ENCODE measurements at places on chromosomes 6 and 20.

GRCh38 chr6:140101818-140102217 is 727.4 kb upstream of the CITED2 start:
- DNase-seq: no peak

DNA sequence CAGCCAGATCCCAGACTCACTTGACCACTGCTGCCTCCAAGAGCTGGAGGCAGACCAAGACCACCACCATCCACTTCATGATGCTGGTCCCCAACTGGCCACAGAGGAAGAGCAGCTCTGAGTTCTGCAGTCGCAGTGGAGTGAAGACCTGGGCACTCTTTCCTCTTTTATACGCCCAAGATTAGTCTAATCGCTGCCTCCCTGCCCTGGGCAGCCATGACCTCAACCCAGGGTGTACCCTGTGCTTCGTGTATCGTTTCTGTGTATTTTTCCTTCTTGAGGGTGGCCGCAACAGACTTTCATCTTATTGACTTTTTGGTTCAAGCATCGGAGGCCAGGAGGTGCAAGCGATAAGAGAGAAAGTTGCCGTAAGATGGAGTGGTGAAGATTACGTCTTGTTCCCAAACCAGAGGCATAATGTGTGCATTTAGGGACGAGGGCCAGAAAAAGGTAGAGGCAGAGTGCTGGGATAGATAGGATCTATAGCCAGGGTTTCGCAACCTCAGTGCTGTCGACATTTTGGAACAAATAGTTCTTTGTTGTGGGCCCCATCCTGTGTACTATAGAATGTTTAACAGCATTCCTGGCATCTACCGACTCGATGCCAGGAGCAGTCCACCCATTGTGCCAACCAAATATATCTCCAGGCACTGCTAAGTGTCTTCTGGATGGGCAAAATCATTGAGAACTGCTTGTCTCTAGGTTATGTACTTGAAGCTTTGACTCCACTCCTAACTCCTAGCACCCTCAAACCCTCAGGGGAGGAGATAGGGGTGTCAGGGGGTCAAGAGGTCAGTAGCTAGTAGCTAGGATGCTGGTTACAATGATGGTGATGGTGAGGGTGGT is at the start of gene PGC:
Gene PGC, minus strand, starts transcription at position 142 of the 846 bp plus-strand sequence. Its CDS starts 63 bp downstream, at position 79.
- no peak for DNase-seq

DNA sequence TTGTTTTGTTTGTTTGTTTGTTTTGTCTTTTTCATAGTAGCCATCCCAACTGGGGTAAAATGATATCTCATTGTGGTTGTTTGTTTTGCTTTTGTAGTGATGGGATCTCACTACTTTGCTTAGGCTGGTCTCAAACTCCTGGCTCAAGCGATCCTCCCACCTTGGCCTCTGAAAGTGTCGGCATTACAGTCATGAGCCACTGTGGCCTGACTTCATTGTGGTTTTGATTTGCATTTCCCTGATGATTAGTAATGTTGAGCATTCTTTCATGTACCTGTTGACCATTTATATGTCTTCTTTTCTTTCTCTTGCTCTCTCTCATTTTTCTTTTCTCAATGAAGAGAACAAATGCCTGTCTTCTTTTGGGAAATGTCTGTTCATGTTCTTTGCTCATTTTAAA is 30.8 kb upstream of the HLA-DOA start:
- no peak for DNase-seq

GRCh38 chr6:144718431-144718830 is 433.3 kb downstream of the UTRN start:
- no peak for DNase-seq

DNA sequence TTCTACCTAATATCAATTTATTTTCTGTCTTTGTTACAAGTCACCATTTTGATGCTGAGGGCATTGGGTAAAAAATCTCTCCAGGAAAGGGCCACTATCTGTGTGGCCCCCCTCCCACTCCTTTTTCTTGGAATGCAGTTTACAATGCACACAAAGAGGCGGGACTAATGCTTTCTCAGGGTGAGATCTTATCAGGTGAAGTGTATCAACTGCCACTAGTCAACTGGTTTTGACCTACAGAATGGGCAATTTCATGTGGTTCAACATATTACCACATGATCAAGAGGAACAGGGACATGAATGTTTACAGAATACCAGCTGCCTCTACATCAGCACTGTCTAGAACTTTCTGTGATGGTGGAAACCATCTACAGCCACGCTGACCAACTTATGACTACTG is 3.7 kb downstream of the RRBP1 start:
- no peak for DNase-seq

DNA sequence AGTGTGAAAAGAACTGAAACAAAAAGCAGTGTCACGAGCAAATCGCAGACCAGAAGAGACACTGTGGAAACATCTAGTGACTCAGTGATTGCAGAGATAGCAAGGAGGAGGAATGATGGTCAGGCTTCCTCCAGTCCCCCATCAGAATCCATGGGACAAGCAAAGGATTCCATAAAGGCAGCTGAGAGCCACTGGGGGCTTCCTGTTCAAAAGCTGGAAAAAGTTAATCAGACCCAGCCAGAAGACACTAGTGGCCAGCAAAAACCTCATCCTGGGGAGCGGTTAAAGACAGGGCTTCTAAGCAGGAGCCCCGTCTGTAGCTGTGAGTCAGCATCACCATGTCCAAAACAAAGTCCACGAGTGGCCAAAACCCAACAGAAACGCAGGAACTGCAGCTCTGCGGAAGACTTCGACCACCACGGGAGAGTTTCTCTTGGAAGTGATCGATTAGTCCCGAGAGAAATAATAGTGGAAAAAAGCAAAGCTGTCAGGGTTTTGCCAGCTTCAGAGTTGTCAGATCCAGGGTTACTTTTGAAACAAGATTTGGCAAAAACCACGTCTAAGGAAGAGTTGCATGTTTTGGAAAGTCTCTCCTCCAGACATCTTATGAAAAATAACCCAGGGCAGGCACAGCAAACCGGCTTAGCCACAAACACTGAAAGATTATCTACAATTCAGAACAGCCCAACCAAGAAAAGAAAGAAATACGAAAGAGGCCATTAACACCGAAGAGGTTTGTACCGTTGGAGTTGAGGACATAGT is 51.0 kb downstream of the JAG1 start:
- DNase-seq: no peak

DNA sequence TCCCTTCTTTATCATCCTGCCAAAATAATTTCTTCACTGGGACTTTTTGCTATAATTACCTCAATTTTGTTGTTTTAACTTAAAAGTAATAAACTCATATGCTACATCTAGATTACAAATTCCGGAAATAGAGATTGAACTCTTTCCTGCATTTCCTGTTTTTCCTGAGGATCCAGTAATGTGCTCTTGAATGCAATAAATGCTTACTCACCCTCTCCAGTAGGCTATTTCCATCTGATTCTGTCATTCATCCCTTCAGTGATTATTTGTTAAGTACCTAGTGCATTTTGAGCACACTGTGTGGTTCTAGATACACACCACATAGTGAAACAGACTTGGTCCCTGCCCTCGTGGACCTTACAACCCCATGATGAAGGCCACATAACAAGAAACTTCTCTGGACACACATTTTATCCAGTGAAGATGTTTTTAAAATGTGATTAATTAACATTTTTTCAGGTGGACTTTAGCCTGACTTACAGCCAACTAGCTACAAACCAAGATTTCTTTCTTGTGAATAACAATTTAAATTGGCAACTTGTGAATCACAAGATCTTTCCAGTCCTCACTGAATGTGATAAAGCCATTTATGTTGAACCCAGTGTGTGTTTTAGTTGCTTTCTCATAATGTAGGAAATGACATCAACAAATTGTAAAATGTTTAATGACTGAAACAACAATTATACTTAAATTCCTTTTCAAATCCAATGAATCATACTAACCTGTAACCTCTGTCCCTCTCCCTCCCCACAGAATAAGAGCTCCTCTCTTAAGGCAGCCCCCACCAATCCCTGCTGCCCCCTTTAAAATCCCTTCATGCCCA is 272.3 kb downstream of the KHDC1L start:
- no peak for DNase-seq

GRCh38 chr6:170347091-170347490 is 40.5 kb downstream of the FAM120B start:
- DNase-seq: no peak

DNA sequence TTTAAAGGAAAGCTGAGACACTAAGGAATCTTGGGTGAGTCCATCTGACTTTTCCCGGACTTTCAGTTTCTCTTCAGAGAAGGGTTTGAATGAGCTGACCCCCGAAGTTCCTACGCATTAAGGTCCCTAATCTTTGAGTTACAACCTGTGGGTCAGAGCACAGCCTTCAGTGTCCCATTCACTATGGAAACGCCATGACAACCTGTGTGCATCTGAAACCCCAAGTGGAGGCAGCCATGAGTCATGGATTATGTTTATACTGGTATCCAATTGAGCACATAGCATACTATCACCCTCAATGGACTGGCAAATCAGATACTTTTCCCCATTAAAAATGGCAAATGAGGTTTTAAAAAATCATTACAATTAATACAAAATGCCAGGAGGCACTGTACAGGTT is 11.4 kb downstream of the MYLK4 start:
- DNase-seq: peak; percentile 28

DNA sequence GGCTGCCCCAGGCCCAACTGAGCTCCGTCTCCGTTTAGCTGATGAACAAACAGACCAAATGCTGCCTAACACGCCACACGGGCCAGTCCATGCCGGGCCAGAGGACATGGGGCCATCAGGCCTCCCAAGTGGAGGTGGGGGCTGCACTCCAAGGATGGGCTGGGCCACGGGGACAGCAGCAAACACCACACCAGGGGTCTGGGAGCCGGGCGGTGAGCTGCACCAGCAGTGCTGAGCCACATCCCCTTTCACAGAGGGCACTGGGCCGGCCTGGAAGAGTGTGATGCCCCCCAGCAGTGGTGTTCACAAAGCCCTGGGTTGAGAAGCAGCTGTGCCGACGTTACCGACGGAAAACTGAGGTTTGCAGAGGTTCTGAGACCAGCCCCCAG is 2.7 kb downstream of the KCNQ2 start:
- no peak for DNase-seq

GRCh38 chr6:168383062-168383854 is 57.7 kb upstream of the SMOC2 start:
- DNase-seq: no peak

- DNase-seq: no peak
These were observed 27.8 kb upstream of the TLDC2 start for GRCh38 chr20:36848078-36848660.

- no peak for DNase-seq
These were observed 8.4 kb downstream of the SIM1 start for GRCh38 chr6:100456141-100456907.

DNA sequence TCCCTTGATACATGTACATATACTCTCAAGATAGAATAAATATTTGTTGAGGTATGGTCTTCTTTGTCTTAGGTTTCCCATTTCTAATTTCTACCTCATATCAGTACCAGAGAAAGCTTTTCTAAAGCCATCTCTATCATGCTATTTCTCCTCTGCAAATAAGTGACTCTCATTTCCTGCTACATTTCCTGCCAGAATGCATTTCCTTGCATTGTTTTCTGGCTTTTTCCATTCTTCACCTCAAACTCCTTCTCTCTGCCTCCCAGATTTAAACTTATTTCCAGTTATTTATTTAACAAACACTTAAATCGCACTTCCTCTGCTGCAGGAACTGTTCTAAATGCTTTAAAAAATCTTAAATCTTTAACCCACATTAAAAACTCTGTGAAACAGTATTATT is 74.4 kb upstream of the STMND1 start:
- no peak for DNase-seq

DNA sequence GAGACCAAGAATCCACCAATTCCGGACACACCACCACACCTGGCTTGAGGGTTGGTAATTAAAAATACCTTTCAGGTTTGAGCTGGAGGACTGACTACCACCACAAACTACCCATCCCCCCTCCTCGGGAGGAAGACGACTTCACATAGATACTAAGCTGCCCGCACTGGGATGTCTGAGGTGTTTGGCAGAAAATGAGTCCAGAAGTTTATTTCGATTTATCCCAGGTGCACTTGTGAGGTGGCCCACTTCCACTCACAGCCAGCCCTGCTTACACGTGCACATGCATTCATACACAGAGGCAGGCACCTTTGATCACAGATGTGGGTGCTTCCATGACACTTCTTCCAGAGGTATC is 187.1 kb downstream of the ID4 start:
- DNase-seq: no peak

DNA sequence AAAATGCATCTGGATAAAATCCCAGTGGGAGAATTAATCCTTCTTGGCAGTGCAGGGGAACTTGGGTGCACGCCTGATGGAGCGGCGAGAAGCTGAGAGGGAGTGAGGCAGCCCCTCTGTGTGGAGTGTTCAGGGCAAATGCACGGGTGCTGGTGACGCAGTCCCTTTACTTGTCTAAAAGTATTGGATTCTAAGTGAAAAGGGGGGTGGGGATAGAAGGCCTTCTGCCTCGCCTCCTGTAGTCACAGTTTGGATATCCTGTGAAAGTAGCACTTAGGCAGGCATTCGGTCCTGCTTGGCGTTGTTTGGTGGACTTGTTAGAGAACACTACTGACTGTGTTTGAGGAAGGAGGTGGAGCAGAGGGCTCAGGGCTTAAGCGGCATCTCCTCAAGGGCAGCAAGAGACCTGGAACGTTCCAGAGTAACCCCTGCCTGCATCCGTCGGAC is 39.3 kb downstream of the PHACTR3 start:
- no peak for DNase-seq

DNA sequence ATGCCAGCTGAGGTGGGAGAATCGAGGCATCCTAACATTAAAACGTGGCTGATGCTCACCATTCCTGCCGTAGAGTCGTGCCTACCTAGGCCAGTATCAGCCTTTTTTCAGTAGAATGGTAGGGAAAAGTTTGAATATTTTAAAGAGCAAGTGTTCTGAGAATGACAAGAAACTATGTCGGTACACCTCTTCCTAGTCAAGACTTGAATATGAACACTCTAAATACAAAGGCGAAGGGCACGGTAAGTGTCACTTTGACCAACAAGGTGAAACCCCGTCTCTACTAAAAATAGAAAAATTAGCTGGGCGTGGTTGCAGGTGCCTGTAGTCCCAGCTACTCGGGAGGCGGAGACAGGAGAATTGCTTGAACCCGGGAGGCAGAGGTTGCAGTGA is 1.0 kb downstream of the GINM1 start:
- DNase-seq: no peak

- no peak for DNase-seq
These were observed 56.7 kb upstream of the TMEM181 start for GRCh38 chr6:158503222-158503621.

GRCh38 chr20:49685809-49686208 is 27.9 kb downstream of the B4GALT5 start:
- no peak for DNase-seq

- DNase-seq: peak; percentile 55
These were observed 83.5 kb downstream of the ZMYND8 start for GRCh38 chr20:47272893-47273590.

DNA sequence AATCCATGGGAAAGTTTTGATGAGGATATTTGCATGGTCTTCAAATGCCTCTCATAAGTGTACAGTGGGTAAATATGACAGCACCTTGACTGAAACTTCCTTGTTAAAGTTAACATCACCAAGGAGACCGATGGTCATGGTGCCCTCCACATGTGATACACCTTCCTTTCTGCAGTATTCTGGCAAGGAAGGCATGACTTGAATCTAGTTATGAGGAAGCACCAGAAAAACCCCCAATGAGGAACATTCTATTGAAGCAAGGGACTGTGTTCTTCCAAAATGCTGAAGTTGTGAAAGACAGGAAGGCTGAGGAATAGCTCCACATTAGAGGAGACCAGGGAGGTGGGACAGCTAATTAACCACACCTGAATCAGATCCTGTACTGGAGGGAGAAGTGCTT is 118.3 kb downstream of the SLC24A3 start:
- no peak for DNase-seq

Data from stimulated activated naive CD8-positive, alpha-beta T cell treated with anti-CD3 and anti-CD28 coated beads, Interleukin-15, Interleukin-2, amounts not matched to agents 100 U/mL and 50 U/mL, for 24 hours (primary cell).